Activated B cell treated with CpG ODN at 0.5 μM for 24 hours (primary cell): ENCODE measurements at places on chromosomes 4 and X. TPM values are rescaled to one million over a fixed set of nuclear protein-coding genes. Genes with fewer than 3 reads are reported as not detected.
A peak's percentile ranks its signal among the peaks of the same experiment; 100 is the strongest.

DNA sequence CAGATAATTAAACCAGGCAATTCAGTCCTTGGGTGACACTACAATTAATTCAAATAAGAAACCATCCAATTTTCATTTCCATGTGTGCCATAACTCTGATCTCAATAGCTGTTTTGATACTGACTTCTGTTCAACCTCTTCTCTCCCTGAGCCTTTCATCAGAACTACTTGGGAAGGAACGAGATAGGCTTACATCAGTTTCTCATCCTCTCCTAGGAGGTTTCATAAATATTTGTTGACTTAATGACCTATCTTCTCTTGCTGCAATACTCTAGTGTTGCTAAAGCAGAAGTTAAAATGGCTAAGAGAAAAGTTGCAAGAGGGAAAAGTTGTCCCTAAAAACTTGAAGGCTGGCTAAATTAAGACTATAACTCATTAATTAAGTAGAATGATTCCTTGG is 41.8 kb downstream of the PRKG2 start:
- H3K4me3 ChIP-seq = no peak overlapping the region
- no peak overlapping the region for H3K27ac ChIP-seq

PORCN gene
- 7.8 and 9.8 TPM in 2 replicates for total RNA-seq

- H3K4me1 ChIP-seq = peaks cover 2% of the 10 kb centered on the region
- no peak overlapping the region for H3K27ac ChIP-seq
- H3K27me3 ChIP-seq = no peaks in the 10 kb centered on the region
- H3K36me3 ChIP-seq = no peaks in the 10 kb centered on the region
These were observed 1886.4 kb upstream of the TENM3 start for GRCh38 chr4:180356766-180357165.

DNA sequence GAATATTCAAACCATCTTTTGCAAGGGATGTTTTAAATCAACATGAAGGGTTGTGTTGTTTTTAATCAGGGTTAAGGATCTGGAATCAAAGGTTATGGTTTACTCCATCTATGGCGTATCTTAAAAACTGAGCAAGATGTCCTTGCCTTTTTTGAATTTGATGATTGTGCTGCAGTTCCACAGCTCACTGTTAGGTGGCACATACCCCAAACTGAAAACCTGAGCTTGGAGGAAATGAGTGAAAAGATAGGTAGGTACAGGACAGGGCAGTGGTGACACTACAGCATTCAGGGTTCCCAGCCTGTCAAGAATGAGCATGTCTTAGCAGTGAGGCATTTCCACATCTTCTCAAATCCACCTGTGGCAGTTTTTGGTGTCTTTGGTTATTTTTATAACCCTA is 13.1 kb upstream of the EOLA1 start:
- no peak overlapping the region for H3K4me3 ChIP-seq
- H3K4me1 ChIP-seq = peaks cover 22% of the 10 kb centered on the region
- no peaks in the 10 kb centered on the region for H3K27me3 ChIP-seq
- peak overlapping the region; percentile 70 for H3K27ac ChIP-seq

GRCh38 chrX:50002067-50002714 is 79.8 kb downstream of the CLCN5 start:
- no peak overlapping the region for H3K4me3 ChIP-seq
- peaks cover 17% of the 10 kb centered on the region for H3K4me1 ChIP-seq
- no peak overlapping the region for H3K27ac ChIP-seq
- H3K27me3 ChIP-seq = no peaks in the 10 kb centered on the region
- DNase-seq = no peak

DNA sequence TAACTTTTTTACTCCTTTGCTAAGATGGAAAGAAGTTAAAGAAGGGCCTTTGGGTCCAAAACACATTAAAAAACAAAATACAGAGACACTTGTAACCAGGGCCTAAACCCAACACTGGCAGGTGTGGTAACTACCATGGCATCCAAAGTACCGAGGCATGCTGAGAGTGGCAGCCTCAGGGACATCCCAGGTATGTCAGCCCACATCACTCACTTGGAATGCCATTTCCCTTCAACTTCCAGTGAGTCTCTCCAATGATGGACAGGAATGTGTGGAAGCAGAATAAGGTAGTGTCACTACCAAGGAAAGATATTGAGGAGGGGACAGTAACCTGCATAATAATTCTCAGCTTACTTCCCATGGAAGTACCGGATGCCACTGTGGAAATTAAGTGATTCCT is 79.5 kb upstream of the SCOC start:
- H3K27ac ChIP-seq = no peak overlapping the region
- peaks cover 3% of the 10 kb centered on the region for H3K27me3 ChIP-seq
- no peaks in the 10 kb centered on the region for H3K36me3 ChIP-seq
- DNase-seq = no peak
- H3K4me1 ChIP-seq = no peaks in the 10 kb centered on the region
- no peak overlapping the region for H3K4me3 ChIP-seq

DNA sequence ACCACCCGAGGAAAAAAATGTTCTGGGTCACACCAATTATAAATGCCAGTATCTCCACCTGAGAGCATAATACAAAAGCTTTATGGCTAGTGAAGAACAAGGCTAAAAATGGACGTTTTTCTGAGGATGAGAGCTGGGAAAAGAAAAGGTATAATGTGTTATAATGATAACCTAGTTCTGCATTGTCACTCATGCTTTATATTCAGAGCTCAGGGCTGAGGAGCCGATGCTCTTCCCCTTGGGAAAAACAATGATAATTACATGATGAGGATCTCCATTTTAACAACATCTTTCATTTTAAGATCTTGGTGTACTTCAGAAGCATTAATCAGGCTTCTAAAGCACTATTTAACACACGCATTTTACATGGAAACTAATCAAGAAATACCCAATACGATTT is 333.7 kb downstream of the UNC5C start:
- H3K27me3 ChIP-seq = no peaks in the 10 kb centered on the region
- DNase-seq = no peak
